NCI-H1417 treated with DMSO at 0.1 percent for 48 hours (cell line): ENCODE measurements at places on chromosomes 11 and 22.

DNA sequence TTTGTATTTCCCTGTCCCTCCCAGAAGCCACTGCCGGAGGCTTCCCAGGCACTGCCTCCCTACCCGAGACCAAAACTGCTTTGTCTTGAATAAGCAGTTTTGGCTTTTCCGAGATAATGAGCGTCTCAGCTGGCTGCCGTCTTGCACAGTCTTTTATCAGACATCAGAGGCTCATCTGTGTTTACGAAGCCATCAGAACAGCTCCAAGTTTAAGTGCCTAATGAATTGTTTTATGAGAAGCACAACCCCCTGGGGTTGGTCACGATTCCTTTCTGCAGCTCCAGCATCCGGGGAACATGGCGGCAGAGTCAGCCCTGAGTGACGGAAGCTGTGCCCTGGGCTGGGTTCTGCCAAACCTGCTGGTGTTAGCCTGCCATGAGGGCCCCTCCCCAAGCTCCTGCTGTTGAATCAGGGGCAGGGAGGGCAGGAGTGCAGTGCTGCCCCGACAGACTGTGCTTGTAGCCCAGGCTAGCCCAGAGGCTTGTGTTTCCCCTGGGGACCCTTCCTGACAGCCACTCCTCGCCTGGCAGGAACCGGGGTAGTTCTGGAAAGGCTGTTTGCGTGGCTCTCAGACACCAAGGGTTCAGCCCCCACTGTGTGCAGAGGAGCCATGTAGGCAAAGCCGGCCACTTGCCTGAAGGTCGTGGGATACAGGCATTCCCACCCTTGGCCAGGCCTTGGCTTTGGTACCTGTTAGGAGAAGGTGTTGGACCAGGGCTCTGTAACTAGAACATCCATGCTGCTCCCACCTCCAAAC, 96.1 kb downstream of the MORC2 start:
- no peak for DNase-seq

DNA sequence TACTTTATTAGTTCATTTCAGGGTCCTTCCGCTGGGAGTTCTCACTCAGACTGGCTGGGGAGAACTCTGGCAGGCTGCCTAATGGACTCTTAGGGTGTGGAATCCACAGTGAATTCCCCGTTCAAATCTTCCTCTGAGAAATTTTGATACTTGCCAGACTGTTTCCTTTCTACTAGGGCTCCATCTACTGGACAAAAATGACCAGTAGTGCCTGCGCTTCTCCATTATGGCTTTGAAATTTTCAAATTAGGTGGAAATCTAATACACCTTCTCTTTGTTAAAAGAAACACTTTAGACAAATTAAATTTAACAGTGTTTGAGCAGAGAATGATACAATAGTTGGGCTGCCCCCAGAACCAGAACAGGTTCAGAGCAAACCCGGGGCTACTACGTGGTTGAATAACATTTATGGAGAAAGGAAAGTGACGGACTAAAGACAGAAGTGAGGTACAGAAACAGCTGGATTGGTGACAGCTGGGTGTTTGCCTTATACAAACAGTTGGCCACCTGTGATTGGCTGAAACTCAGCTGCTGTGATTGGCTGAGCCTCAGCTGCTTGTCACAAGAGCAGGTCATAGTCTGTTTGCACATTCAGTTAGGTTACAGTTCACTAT, 52.9 kb upstream of the FDX1 start:
- DNase-seq = peak; percentile 59

- no peak for DNase-seq
These were observed 7.4 kb upstream of the RCE1 start for GRCh38 chr11:66835768-66836405.

- no peak for DNase-seq
These were observed 552.8 kb upstream of the CCDC179 start for GRCh38 chr11:23413057-23413456.

GRCh38 chr11:70290361-70291065, 20.0 kb downstream of the PPFIA1 start:
- no peak for DNase-seq

DNA sequence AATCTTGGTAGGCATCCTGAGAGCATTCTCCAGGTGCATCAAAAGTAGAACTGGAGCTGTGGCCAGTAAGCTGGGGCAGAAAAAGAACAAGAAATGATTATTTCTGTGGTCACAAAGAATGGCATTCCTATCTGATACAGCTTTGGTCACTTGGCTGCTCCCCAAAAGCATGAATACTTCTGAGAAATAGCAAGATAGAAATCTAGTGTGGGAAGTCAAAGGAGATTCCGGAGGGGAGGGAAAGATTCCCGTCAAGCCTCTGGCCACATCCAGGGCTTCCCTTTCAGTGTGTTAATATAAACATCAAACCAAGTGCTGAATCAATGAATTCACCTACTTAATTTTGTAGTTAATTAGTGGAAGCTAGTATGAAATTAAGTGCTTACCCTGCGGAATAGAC, 1185.4 kb downstream of the LRRC4C start:
- DNase-seq = no peak

- DNase-seq = no peak
These were observed 104.3 kb downstream of the GAB2 start for GRCh38 chr11:78313181-78313795.

GRCh38 chr22:48207919-48208535, 1445.6 kb downstream of the TBC1D22A start:
- no peak for DNase-seq

- no peak for DNase-seq
These were observed 32.9 kb upstream of the SYT13 start for GRCh38 chr11:45319077-45319476.

GRCh38 chr22:38177044-38177443, 4.6 kb downstream of the PLA2G6 start:
- DNase-seq = no peak

GRCh38 chr22:38504731-38505540, 1.2 kb downstream of the DDX17 start:
- no peak for DNase-seq

GRCh38 chr22:41524251-41524661, 20.0 kb downstream of the POLR3H start:
- DNase-seq = no peak

GRCh38 chr11:88353835-88354496, 16.4 kb upstream of the CTSC start:
- DNase-seq = no peak

GRCh38 chr22:40076702-40077645, 82.2 kb downstream of the FAM83F start:
- DNase-seq = no peak

DNA sequence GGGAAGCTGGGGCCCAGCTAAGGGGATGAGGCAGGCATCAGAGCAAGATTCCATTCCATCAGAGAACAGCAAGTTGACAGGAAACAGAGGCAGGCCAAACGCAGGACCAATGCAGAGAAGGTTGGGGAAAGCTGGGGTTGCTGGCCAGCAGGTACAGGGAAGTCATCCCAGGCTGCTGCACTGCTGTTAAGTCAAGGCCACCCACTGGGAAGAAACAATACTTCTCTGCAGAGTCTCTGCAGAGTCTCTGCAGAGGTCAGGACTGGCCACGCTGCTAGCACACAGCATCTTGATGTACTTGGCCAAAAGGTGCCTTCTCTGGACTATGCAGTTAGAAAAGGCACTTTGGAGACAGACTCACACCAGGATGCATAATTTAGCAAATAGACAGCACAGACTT, 68.5 kb upstream of the CSNK2A3 start:
- DNase-seq = no peak

GRCh38 chr11:13207665-13208594, 69.7 kb upstream of the BMAL1 start:
- no peak for DNase-seq

DNA sequence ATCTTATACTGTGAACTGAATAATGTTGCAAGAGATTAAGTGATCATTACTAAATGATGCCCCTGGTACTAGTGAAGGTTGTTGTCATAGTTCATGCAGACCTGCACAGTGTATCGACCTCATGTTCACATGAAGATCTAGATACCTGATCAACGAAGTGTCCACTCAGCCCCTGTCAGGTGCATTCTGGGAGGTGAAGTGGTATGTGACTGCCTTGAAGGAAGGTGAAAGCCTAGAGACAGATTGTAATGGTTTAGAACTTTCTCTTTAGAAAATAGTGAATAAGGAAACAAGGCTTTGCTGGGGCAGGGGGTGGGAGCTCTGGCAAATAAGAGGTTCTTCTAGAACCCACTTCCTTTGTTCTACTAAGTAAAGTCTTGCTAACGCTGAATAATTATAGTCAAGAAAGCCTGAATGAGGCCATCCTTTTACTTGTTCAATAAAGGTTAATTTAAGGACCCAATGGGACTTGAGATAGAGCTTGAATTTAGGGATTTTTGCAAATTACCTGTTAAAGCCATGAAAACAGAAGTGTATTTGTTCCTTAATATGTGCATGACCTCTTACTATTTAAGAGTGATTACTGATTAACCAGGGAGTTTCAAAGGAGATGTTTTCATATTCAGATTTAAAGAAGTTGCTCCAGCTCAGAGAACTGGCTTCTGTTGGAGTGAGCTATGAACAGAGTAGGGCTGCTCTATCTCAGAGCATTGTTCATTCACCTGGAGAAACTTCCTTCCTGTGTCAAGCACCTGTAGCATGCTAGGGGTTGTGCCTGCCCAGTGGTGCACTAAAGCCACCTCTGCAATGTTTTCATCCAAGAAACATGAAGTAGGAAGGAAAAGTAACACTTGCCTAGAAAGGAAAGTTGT, 45.3 kb downstream of the C22orf31 start:
- no peak for DNase-seq

GRCh38 chr11:57345555-57346211, 7.5 kb downstream of the P2RX3 start:
- peak; percentile 35 for DNase-seq

- DNase-seq = no peak
These were observed 195.0 kb downstream of the MAML2 start for GRCh38 chr11:96147906-96148486.

DNA sequence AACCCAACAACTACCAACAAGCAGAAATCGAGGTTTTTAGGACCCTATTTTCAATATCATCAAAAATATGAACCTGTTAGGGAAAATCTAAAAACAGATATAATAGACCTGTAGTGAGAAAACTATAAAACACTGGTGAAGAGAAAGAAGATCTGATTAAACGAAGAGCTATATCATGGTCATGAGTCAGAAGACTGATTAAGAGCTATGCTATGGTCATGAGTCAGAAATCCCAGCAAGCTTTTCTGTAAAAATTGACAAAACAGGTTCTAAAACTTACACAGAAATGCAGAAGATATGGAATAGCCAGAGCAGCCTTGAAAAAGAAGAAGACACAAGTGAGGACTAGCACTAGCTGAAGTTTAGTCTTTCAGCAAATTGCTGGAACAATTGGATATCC, 345.0 kb downstream of the TBC1D22A start:
- DNase-seq = no peak

- no peak for DNase-seq
These were observed 371.1 kb upstream of the SYN3 start for GRCh38 chr22:33429281-33429680.

DNA sequence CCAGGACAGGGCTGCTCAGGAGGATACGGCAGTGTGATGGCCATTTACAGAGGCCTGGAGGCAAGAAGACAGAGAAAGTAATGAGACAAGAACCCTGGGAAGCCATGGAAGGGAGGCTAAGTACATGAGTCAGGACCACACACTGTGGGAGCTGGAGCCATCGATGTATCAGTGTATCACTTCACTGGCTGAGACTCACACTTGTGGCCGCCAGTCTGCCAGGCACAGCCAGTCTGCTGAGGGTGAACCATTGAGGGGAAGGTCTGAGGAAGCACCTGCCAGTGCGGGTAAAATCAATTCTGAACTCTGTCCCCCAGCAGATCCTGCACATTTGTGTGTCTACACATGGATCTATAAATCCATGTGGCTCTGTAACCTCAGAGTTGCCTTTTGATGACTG, 195.6 kb downstream of the GRIK4 start:
- no peak for DNase-seq

DNA sequence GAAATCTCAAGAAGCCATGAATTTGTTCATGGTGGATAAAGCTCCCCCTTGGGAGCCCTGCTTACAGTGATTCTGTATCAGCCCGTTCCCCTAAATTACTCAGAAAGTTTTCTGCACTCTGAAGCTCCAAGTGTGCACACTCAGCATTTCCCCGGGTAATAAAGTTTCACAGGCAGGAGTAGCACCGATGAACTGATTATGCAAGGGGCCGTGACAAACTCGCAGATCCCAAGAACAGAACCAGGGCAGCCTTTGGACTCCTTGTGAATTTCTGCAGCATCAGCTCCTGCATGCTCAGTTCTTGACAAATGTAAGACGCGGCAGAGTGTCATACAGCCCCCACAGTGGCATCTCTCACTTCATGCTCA, 73.5 kb downstream of the COMMD9 start:
- no peak for DNase-seq
